Amniotic stem cell (primary cell): ENCODE measurements at places on chromosomes 5 and 9.

GRCh38 chr5:88661806-88662207, 221.2 kb downstream of the MEF2C start:
- no peak for DNase-seq

GRCh38 chr5:119187776-119188529, 117.1 kb downstream of the DMXL1 start:
- no peak for DNase-seq

GRCh38 chr9:78021697-78022096, 9.9 kb downstream of the GNAQ start:
- no peak for DNase-seq

DNA sequence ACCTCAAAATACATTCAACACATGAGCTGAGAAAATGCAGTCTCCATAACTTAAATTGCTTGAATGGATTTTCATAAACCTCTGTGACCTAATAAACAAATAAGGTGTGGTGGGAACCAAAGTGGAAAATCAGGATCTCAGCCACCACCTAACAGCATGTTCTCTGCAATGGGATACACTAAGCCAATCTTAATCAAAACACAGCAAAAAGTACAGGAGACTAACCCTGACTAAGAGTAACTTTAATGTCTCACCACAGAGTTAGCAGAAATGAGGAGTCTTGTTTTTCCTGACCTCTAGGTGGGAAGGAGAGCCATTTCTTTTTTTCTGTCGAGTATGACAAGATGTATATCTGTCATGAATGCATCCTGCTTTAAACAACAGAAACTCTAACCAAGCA, 48.5 kb downstream of the PLK2 start:
- DNase-seq = no peak

DNA sequence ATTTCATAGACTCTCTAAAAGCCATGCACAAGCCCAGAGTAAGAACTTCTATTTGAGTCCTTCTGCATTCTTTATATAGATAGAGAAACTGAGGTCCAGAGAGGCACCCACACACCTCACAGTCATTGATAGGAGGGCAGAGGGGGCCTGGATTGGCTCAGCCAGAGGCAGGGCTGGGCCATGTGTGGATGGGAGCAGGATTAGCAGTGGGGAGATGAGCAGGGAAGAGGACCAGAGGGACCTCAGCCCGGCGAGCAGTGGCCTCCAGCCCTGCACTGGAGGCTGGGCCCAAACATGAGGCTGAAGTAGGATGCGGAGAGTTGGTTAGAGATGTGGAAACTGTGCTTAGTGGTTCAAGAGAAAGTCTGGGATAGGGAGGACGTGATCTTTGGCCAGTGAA, 34.0 kb downstream of the PPARGC1B start:
- no peak for DNase-seq

GRCh38 chr5:96973532-96974401, 37.9 kb downstream of the LNPEP start:
- no peak for DNase-seq

- DNase-seq = no peak
These were observed 569.8 kb upstream of the RIOK2 start for GRCh38 chr5:97752871-97753270.

- DNase-seq = no peak
These were observed 46.3 kb downstream of the SMIM15 start for GRCh38 chr5:61115968-61116367.

GRCh38 chr5:6713274-6714225, at the start of gene TENT4A:
Gene TENT4A, plus strand, starts transcription at chr5:6713432. Its CDS starts 552 bp downstream, at chr5:6713984.
- DNase-seq = no peak

DNA sequence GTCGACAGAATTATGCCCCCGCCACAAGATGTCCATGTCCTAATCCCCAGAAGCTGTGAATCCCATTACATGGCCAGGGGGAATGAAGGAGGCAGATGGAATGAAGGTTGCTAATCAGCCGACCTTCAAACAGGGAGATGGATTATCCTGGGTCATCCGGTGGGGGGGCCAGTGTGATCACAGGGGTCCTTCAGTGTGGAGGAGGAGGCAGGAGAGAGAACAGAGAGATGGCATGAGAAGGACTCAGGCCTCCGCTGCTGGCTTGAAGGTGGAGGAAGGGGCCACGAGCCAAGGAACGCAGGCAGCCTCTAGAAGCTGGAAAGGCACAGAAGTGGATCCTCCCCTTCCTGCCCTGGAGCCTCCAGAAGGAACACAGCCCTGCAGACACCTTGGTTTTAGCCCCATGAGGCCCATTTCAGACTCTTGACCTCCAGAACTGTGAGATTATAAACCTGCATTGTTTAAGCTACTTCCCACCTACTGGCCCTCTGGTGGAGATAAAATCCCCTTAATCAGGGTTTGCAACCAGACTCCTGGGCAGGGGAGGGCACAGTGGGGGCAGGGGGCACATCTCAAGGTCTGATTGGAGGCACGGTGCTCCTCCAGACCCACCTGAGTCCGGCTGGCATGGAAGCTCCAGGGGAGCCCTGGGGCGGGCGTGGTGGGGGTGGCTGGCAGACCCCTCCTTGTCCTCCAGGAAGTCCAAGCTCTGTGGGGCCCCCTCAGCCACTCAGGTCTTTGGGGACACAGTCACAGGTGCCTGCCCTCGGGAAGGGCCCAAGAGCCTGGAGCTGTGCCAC, 13.8 kb downstream of the PTGES2 start:
- no peak for DNase-seq

DNA sequence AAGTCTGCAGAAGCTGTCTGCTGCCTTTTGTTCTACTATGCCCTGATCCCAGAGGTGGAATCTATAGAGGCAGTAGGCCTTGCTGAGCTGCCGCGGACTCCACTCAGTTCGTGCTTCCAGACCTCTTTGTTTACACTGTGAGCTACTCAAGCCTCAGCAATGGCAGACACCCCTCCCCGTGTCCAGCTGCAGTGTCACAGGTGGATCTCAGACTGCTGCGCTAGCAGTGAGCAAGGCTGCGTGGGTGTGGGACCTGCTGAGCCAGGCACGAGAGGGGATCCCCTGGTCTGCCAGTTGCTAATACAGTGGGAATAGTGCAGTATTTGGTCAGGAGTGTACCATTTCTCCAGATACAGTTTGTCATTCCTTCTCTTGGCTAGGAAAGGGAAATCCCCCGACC, 99.6 kb downstream of the SLCO4C1 start:
- DNase-seq = no peak
